ENCODE measurements at places on chromosomes 3 and 15.
A peak's percentile ranks its signal among the peaks of the same experiment; 100 is the strongest.

DNA sequence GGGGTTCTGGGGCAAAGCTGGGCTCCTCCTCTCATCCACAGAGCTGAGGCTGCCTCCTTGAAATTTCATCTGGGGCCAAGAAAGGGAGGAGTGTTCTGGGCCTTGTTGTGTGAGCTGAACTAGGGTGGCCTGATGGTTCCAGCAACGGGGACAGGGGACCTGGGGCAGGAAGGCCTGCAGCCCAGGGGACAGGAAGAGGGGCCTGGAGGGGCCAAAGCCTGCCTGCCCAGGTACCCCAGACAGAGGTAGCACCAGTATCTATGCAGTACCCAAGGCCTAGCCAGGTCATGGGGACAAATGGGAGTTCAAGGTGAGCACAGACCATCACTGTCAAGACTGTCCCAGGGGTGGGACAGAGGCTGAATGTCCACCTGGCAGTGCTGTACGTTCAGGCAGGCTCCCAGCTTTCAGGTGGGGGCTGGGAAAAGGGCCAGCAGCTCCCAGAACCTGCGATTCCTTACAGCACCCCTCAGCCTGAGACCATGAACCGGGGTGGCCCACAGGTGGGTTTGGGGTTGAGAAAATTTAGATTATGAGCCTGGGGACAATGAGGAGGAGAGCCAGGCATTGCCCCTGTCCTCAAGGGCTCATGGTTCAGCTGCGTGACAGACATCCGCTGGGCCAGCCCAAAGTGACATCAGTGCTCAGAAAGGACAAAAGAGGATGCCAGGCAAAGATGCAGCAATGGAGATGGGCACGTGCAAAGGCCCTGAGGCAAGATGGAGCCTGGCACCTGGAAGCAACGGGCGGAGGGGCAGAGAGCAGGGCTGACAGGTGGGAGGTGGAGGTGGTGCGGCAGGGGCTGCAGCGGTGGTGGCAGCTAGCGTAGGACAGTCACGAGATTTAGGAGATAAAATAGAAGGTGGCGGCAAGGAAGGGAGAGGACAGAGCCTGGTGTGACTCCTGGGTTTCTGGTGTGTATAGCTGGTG is 28.0 kb downstream of the PSTPIP1 start:
- no peak for DNase-seq

DNA sequence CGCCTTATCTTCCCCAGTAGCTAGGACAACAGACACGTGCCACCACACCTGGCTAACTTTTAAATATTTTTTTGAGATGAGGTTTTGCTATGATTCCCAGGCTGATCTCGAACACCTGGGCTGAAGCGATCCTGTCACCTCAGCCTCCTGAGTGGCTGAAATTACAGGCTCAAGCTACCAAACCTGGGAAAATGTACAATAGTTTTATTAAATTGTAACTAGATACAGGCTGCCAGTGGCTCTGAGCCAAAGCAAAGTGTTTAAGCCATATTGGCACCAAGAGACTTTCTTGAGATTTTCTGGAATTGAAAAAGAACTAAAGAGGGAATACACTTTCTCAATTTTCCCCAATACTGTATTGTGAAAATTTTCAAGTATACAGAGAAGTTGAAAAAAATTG is 204.3 kb downstream of the SUCLG2 start:
- no peak for DNase-seq

GRCh38 chr15:62757535-62757934 is 285.0 kb upstream of the TPM1 start:
- DNase-seq, result no peak

DNA sequence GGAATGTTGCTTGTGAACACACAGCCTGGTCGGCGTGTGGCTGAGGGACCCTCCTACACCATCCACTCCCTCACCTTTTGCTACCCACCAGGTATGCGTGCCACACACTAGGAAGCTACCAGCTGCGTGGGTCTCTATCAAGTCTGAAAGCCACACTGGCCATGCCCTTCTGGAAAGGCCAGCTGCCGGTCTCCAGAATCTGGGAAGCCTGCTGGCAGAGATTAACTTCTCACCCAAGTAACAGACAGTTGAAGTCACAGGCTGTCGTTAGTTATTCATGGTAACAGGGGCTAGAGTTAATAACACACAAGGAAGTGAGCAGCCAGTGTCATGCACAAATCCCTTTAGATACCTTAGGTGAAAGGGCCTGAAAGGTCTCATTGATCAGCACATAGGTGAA is 48.1 kb downstream of the SUSD5 start:
- no peak for DNase-seq

GRCh38 chr3:195162816-195163215 is 108.1 kb downstream of the XXYLT1 start:
- DNase-seq, result no peak

GRCh38 chr3:65291448-65292125 is 603.8 kb upstream of the ADAMTS9 start:
- DNase-seq, result no peak

DNA sequence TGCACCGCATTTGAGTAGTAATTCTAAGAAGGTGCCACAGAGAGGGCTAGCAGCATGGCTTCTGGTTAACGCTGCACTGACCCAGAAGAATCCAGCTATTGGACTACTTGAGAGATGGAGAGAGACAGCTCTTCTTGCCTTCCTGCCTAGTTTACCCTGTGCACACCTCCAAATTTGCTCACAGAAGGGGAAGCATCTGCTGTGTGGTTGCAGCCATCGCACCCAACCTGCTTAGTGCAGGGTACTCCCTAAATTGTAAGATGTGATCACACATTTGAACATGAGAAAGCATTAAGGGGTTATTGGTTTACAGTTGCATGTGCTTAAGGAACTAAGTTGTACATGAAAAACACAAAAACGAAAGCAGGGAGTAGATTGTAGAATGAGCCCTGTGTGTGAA is 122.1 kb downstream of the FOXB1 start:
- no peak for DNase-seq

DNA sequence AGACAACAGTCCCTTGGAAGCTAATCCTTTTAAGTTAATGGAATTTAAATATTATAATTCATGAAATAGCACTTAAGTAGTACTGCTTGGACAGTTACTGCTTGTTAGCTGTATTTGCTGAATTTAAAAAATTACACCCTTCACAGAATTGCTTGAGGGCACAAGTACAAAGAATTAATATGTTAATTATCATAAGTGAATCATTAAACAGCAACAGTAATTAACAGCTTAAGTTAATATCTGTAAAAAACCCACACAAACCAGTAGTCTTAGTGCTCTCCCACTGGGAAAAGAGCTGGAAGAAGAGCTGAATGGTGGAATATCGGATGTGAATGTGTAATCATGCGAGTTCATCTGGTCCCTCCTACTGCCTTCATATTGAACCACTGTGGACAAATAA is 232.0 kb downstream of the CD47 start:
- no peak for DNase-seq

- no peak for DNase-seq
These were observed 187.8 kb downstream of the UACA start for GRCh38 chr15:70575231-70576226.

GRCh38 chr15:27249046-27249759 is 278.2 kb downstream of the GABRG3 start:
- DNase-seq, result no peak

DNA sequence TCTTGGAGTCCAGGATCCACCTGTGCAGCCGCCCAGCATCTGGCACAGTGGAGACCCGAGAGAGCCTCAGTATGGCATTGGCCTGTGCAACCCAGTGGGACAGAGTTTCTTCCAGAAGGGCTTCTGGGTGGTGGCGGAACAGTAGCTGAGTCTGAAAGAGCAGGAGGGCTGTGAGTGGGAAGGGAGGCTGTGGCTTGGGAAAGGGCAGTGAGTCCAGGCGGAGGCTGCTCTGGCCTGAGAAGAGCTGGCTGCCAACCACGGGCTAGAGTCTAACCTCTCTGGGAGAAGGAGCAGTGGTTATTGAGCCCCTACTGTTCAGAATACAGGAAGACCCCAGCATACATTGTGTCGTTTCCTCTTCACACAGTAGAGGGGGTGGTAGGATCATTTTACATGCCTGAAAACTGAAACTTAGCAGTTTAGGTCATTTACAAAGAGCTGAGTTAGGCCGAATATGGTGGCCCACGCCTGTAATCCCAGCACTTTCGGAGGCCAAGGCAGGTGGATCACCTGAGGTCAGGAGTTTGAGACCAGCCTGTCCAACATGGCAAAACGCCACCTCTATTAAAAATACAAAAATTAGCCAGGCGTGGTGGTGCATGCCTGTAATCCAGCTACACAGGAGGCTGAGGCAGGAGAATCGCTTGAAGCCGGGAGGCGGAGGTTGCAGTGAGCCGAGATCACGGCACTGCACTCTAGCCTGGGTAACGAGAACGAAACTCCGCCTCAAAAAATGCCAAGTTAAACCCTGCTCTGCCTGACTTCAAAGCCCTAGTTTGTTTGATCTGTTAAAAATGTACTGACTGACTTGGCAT is 3.2 kb downstream of the AEN start:
- peak; percentile 79 for DNase-seq

DNA sequence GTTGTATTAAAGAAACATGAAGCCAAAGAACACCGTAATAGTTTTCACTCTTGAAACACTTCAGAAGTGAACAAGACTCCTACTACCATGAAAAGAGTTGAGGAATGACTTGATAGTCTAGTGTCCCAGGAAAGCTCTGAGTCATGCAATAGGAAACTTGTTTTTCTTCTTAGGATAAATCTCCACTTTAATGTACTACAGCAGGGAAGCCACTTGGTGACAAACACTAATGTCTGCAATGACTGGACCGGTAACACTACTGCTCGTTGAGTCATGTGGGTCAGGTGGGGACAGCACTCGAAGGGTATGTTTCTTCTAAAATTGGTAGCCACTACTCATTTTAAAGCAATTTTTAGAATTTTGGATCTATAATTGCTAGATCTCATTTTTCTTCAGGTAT is 291.7 kb upstream of the CNTN3 start:
- no peak for DNase-seq

DNA sequence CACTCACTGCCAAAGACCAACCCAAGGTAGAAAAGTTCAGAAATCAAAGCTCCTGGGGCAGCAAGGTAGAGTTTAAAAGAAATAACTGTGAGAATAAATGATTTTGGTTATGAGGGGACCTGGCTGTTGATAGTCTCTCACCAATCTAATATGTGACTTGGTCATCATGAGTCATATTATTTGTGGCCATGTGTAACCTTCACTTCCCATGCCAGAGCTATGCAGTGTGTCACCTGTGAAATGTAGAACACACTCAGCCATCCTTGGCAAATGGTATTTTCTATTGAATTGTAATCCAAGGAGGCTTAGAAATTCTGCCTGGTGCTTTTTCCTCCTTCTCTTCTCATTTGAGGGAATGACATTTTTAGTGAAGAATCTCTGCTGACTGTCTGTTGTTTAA is 184.2 kb upstream of the STAC start:
- no peak for DNase-seq

DNA sequence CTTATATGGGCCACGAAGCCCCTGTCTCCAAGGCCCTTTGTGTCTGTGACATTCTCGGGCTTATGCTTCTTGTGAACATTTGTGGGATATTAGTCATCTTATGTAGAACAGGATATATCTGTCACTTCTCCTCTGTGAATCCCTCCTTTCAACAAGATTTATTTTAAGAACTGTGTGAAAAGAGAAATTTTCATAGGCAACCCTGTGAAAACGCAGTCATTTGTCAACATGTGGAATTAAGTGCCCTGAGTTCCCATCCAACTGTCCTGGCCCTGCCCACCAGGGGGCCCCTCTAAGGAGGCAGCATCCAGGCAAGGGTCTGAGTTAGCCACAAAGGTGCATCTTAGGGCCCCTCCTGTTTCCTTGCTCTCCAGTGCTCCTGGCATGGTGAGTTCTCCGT is 76.8 kb upstream of the CHRNA7 start:
- no peak for DNase-seq

GRCh38 chr15:52140646-52141045 is 28.1 kb upstream of the BCL2L10 start:
- no peak for DNase-seq

GRCh38 chr3:155158346-155159037 is 78.4 kb downstream of the MME start:
- no peak for DNase-seq

DNA sequence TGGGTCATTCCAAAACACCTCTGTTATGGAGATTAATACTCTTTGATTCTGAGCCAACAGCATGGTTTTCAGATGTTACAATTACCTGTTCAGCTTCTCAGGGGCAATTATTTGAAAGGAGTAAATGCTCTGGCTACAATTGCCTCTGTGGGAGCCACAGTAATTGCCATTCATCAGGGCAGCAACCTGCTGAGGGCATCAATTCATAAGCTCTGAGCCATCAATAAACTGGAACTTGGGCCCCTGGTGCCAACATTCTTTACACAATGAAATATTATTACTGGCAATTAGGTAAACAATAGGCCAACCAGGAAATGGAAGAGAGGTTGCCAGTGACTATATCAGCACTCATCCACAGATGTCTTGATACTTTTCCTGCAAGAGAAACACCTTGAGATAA is 660.8 kb downstream of the MECOM start:
- DNase-seq, result no peak

GRCh38 chr3:9142362-9142761 is 107.1 kb downstream of the SRGAP3 start:
- DNase-seq, result no peak

DNA sequence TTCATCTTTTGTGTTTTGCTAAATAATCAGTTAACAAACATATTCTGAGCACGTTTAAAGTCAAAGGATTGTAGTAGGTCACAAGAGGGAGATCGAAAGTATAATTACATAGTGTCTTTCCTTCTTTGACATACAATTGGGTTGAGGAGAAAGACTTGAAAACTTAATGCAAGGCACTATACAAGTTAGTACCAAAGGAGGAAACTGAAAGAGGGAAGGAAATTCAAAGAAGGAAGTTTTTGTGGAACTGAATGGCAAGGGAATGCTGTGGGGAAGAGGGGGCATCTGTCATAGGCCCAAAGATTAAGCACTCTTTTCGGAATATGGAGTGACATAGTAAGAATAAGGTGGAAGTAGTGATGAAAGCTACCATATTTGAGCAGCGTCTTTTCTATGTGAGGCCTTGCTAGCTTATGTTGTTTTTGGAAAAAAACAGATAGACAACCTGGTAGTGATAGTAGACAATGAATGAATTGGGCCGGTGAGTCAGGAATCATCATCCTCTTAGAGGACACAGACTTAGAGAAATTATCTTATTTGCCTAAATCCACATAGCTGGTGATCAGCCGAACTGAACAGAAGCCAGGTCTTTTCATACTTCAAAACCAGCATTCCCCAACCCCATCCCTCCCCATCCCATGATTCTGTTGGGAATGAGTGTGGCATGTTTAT is 10.2 kb downstream of the MBNL1 start:
- no peak for DNase-seq
